Smooth muscle cell of the coronary artery (primary cell): ENCODE measurements at places on chromosomes 4 and X. TPM values are rescaled to one million over a fixed set of nuclear protein-coding genes. Genes with fewer than 3 reads are reported as not detected.

The GAGE12H gene
- not detected in 2 replicates for total RNA-seq

The NLGN4X gene
- 0.59 TPM in 1 of 2 replicates, not detected in the other for total RNA-seq

The PRDM5 gene
- 5.6 and 8.3 TPM in 2 replicates for total RNA-seq

The SH3D19 gene
- 13.0 and 13.2 TPM in 2 replicates for total RNA-seq

The TLR8 gene
- not detected in 2 replicates for total RNA-seq

The TMPRSS11A gene
- total RNA-seq = not detected in 2 replicates

The ARHGAP6 gene
- total RNA-seq = 1.6 and 8.3 TPM in 2 replicates

The SPRY1 gene
- 6.9 and 21.9 TPM in 2 replicates for total RNA-seq

The DKK2 gene
- 0.38 and 1.9 TPM in 2 replicates for total RNA-seq

The CYSLTR1 gene
- total RNA-seq = not detected in 2 replicates

The CSN1S1 gene
- total RNA-seq = not detected in 2 replicates

The GRIA3 gene
- total RNA-seq = 2.5 and 31.9 TPM in 2 replicates

The NAA10 gene
- 45.5 and 56.5 TPM in 2 replicates for total RNA-seq
